ENCODE measurements at places on chromosomes 11 and 22. TPM values are rescaled to one million over a fixed set of nuclear protein-coding genes. Genes with fewer than 3 reads are reported as not detected.

Gene TCN1
- 1.7 TPM for total RNA-seq

Gene DSCAML1
- total RNA-seq, result 0.95 TPM

DNA sequence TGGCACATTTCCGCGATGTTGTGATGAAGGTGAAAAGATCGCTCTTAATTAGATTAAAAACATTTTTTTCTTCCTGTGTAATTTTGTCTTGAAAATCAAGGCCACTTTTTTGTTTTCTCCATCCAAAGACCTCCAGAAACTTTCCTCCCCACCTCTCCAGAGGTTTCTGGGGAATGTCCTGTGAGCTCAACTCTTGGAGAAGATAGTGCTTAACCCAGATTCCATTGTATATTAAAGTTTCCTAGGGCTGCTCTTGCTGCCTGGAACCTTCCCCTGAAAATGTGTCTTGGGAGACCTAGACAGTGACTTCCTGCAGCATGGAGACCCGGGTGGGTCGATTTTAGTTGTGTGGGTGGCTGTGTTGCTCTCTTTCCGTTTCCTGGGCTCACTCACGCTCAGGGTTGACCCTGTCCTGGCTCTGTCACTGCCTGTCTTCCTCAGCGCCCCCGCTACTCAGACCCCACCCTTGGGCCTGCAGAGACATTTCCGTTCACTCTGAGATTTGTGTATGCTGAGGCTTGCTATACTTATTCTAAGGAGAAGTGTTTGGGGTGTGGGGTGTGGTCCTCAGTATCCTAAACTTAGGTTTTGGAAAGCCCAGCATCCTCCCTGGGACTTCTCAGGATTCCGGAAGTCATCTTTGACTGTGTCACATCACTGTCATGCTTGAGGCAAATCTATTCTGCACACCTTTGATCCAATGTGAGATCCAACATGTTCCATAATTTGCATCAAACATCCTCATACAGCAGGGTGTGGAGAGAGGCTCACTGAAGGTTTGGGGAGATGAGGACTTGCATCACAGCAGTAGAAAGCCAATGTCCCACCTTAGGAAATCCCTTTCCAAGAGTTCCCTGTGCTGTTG lies 47.2 kb downstream of the KCNQ1OT1 start:
- no peak for DNase-seq

GRCh38 chr22:46668116-46668515 lies 47.9 kb downstream of the GRAMD4 start:
- no peak for DNase-seq

DNA sequence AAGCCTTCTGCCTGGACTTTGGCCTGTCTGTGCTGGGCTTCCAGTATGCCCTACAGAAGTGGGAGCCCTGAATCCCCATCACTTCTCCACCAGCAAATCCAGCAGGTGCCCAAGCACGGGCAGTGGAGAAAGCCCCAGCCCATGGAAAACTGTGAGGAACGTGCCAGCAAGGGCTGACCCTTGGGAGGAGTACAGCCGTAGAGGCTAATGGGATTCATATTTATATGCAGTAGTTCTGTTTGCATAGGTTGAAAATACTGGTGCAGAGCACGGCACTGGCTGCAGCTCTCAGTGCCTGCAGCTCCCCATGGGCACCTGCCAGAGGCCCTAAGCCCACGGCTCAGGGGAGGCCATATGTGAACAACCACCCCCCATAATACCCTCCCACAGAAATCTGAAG lies 10.1 kb downstream of the NAGA start:
- no peak for DNase-seq
